ENCODE measurements at places on chromosomes 12 and 14. TPM values are rescaled to one million over a fixed set of nuclear protein-coding genes. Genes with fewer than 3 reads are reported as not detected.

GRCh38 chr12:30763053-30763452, 8.3 kb upstream of the CAPRIN2 start:
- DNase-seq, result no peak

DNA sequence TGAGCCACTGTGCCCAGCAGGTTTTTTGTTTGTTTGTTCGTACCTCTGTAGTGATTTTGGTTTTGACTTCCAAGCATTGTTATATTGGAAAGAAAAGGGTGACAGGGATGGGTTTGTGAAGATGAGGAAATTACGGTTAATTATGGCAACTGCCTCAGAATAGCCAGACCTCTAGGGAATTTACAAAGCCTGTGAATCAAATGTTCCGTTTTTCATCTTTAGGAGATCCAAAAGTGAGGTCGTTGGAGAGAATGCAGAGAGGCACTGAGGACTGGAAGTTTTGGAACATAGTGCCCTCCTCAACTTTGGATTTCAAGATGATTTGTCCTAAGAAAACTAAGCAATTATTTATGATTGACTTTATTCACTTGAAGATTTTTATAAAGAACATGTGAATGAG, 54.5 kb upstream of the EVL start:
- no peak for DNase-seq

The ANKRD33 gene
- not detected for polyA plus RNA-seq

- DNase-seq, result no peak
These were observed 11.4 kb upstream of the ART4 start for GRCh38 chr12:14854586-14855183.

DNA sequence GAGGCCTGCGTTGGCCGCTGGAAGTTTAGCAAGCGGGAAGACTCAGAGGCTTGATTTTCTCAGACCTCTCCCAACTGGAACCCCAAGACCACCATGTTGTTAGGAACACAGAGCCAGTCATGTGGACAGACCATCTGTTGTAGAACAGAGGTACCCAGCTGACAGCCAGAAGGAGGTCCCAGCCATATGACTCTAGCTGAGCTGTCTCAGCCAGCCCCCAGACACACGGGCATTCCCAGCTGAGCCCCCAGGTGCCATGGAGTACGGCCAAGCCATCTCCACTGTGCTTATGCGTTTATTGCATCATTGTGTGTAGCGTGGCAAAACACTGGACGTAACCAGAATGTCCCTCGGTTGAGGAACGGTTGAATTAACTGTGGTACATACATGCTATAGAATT, 421.9 kb downstream of the TMEM132D start:
- no peak for DNase-seq

The PYGL gene
- polyA plus RNA-seq, result 18.4 TPM
